ENCODE measurements at places on chromosomes 6 and 20. TPM values are rescaled to one million over a fixed set of nuclear protein-coding genes. Genes with fewer than 3 reads are reported as not detected.

ANKRD66 gene
- not detected for total RNA-seq

PLEKHG1 gene
- total RNA-seq, result 5.4 TPM

TMC2 gene
- under 0.01 TPM for total RNA-seq

BTN1A1 gene
- not detected for total RNA-seq

SMIM29 gene
- total RNA-seq, result 26.5 TPM

RAB44 gene
- under 0.01 TPM for total RNA-seq

DNA sequence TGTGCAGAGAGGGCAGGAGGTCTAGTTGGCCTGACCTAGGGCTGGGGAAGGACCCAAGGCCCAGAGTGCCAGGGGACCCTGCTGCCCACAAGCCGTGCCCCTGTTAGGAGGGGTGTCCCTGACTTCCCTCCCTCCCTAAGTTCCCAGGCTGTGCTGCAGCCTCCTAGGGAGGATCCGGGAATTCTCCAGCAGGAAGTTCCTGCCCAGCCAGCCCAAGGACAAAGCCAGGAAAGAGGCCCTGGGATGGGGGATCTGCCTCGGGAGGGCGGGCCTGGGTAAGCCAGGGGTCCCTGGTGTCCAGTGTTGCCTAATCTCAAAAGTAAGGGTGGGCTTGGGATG is 9.3 kb upstream of the BAK1 start:
- peaks cover 17% of the 10 kb centered on the region for H3K4me1 ChIP-seq
- H3K4me3 ChIP-seq, result no peak overlapping the region
- no peaks in the 10 kb centered on the region for H3K36me3 ChIP-seq
- no peaks in the 10 kb centered on the region for H3K27me3 ChIP-seq

- no peak overlapping the region for H3K4me3 ChIP-seq
- H3K36me3 ChIP-seq, result no peaks in the 10 kb centered on the region
- H3K27me3 ChIP-seq, result no peaks in the 10 kb centered on the region
- H3K27ac ChIP-seq, result no peak overlapping the region
- no peak for DNase-seq
- H3K4me1 ChIP-seq, result no peaks in the 10 kb centered on the region
These were observed 21.6 kb downstream of the LY86 start for GRCh38 chr6:6610031-6610591.

DNA sequence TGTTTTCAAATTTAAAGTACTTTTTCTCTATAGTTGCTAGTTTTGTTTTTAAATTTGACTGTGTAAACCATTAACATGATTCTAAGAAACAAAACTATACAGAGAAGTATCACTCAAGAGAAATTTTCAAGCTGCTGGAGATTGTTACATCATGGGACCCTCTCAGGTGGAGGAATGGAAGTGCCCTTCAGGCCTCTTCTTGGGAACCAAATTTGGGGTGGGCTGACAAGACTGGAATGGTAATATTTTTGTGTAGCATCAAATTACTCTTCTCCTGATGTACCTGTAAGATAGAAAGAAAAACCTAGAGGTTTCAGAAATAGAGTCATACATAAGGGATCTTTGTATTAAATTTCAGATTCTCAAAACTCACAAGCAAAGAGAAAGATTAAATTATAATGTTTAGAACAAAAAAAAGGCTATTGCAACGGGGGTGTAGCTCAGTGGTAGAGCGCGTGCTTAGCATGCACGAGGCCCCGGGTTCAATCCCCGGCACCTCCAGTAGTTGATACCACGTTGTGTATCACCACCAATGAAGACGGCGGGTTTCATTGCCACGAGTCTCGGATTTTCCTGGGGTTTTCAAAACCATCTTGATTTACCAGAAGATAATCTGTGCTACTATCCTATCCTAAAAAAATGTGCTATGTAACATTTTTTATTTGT is 193.7 kb downstream of the GPX5 start:
- no peak overlapping the region for H3K4me3 ChIP-seq
- no peaks in the 10 kb centered on the region for H3K4me1 ChIP-seq
- no peaks in the 10 kb centered on the region for H3K27me3 ChIP-seq
- no peak overlapping the region for H3K27ac ChIP-seq

DNA sequence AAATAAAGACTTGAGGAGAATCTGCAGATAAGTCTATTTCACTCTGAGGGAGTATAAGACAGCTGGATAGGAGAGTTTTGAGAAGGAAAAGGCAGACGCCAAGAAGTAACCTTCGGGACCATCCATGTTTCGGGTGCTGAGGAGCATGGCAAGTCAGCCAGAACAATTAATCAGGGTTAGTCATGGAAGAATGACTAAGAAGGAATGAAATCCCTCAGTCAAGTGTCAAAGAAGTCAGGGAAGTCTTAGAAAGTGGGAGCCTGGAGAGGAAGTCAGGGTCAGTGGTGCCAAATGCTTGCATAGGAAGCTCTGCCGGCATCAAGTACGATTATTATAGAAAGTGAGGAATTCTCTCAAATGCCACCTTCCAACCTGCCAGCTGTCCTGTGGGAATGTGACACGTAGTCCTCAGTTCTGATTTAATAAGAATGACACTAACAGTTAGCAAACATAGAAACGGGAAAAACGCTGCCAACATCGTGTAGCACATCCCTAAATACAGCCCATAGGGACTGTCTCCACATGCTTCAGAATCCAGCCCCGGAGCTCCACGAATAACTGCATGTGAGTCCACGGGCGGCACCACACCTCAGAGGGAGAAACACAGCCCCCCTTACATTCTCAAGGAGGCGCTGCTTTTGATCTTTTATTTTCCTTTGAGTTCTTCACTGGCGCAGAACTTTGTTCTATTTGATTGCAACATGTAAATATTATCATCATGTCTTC is 602.7 kb downstream of the PRKN start:
- H3K27me3 ChIP-seq, result no peaks in the 10 kb centered on the region
- H3K36me3 ChIP-seq, result no peaks in the 10 kb centered on the region
- H3K27ac ChIP-seq, result no peak overlapping the region
- H3K4me1 ChIP-seq, result no peaks in the 10 kb centered on the region
- DNase-seq, result peak; percentile 26

GRCh38 chr6:54366667-54367327 is 58.6 kb downstream of the TINAG start:
- DNase-seq, result no peak
- no peak overlapping the region for H3K4me3 ChIP-seq

GRCh38 chr20:48975955-48976354 is 54.4 kb downstream of the ARFGEF2 start:
- H3K36me3 ChIP-seq, result peaks cover 6% of the 10 kb centered on the region
- no peaks in the 10 kb centered on the region for H3K27me3 ChIP-seq
- no peak overlapping the region for H3K27ac ChIP-seq
- H3K4me1 ChIP-seq, result no peaks in the 10 kb centered on the region

GRCh38 chr20:60447703-60448102 is 489.5 kb downstream of the CDH26 start:
- no peaks in the 10 kb centered on the region for H3K27me3 ChIP-seq
- no peak overlapping the region for H3K4me3 ChIP-seq
- DNase-seq, result peak; percentile 34
- H3K27ac ChIP-seq, result no peak overlapping the region

DNA sequence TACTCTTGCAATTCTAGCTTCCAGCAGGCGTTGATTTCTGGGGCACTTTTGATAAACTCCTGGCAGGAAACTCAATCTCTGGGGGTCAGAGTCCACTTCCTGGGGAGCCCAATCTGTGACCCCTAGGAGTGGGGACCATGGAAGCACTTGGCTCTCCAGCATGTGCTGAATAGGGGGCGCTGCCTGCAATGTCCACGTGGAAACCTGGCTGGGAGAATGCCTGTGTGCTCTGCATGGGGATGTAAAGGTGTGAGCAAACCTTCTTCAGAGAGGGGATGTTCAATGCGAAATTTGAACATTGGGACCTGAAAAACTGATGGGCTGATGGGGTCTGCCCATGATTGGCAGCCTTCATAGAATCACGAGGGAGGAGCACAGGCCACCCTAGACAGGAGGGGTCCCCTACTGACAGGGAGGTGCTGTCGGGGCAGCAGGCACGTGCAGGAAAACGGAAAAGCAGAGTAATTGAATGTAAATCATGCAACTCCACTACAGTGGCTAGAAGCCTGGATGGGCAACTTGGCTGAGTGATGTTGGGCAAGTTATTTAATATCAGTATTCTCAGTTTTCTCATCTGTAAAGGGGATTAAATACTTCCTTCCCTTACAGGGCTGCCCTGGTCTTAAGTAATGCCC is 47.8 kb downstream of the CEP43 start:
- DNase-seq, result no peak
- no peak overlapping the region for H3K27ac ChIP-seq
- H3K4me3 ChIP-seq, result no peak overlapping the region
- no peaks in the 10 kb centered on the region for H3K27me3 ChIP-seq
- H3K4me1 ChIP-seq, result no peaks in the 10 kb centered on the region

DNA sequence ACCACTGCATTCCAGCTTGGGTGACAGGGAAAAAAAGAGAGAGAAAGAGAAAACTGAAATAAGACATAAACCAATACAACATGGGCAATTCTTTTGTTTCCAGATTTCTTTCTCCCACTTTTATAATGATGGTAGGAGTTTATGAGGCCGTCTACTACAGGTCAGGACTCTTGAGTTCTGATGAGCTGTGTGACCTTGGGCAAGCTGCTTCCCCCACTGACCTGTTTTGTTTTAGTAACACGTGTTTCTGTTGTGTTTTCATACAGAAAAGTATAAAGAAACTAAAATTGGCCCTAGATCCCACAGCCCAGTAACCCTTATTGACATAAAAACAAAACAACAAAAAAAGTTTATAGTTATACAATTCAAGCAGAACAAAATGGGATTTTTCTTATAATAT is 22.9 kb upstream of the AAR2 start:
- H3K27me3 ChIP-seq, result no peaks in the 10 kb centered on the region
- H3K4me3 ChIP-seq, result no peak overlapping the region
- no peak for DNase-seq
- H3K27ac ChIP-seq, result no peak overlapping the region
- H3K4me1 ChIP-seq, result no peaks in the 10 kb centered on the region

GRCh38 chr6:22149501-22150367 is 147.1 kb downstream of the PRL start:
- no peaks in the 10 kb centered on the region for H3K27me3 ChIP-seq
- H3K4me3 ChIP-seq, result no peak overlapping the region
- peaks cover 20% of the 10 kb centered on the region for H3K4me1 ChIP-seq
- H3K27ac ChIP-seq, result no peak overlapping the region
- peak; percentile 66 for DNase-seq
- no peaks in the 10 kb centered on the region for H3K36me3 ChIP-seq

- H3K27me3 ChIP-seq, result no peaks in the 10 kb centered on the region
- no peaks in the 10 kb centered on the region for H3K4me1 ChIP-seq
- no peak overlapping the region for H3K27ac ChIP-seq
- H3K36me3 ChIP-seq, result no peaks in the 10 kb centered on the region
- no peak overlapping the region for H3K4me3 ChIP-seq
These were observed 166.5 kb upstream of the MMS22L start for GRCh38 chr6:97449444-97449966.

- H3K27ac ChIP-seq, result no peak overlapping the region
- H3K27me3 ChIP-seq, result no peaks in the 10 kb centered on the region
- no peak overlapping the region for H3K4me3 ChIP-seq
- no peaks in the 10 kb centered on the region for H3K36me3 ChIP-seq
- H3K4me1 ChIP-seq, result no peaks in the 10 kb centered on the region
These were observed 113.7 kb upstream of the F13A1 start for GRCh38 chr6:6434151-6434550.

DNA sequence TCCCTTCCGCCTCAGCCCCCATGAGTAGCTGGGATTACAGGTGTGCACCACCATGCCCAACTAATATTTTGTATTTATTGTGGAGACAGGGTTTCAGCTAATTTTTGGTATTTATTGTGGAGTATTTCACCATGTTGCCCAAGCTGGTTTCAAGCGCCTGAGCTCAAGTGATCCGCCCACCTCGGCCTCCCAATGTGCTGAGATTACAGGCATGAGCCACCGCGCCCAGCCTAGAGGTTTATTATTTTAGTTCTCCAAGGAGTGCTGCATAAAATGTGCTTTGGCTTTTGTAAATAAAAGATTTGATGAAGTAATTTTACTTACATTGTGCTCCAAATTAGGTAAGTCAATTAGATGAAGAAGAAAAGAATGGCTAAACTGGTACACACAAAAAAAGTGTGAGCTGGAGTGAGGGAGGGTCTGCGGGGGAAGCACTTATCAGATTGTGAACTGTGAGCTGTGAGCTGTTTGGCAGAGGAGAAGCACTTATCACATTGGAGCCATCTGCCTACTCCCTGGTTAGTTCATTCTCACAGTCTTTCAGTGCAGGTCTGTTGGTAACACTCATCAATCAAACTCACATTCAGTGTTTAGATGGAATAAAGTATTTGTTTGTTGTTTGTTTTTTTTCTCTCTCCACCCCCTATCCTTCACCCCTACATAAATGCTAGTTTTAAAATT is 398.0 kb downstream of the EPHA7 start:
- H3K36me3 ChIP-seq, result no peaks in the 10 kb centered on the region
- no peak for DNase-seq
- H3K27me3 ChIP-seq, result no peaks in the 10 kb centered on the region
- H3K4me1 ChIP-seq, result no peaks in the 10 kb centered on the region
- no peak overlapping the region for H3K4me3 ChIP-seq

GRCh38 chr20:42613076-42613475 is 576.6 kb downstream of the PTPRT start:
- no peak overlapping the region for H3K27ac ChIP-seq
- H3K4me1 ChIP-seq, result no peaks in the 10 kb centered on the region
- DNase-seq, result no peak
- no peaks in the 10 kb centered on the region for H3K36me3 ChIP-seq
- no peak overlapping the region for H3K4me3 ChIP-seq

- H3K4me3 ChIP-seq, result no peak overlapping the region
- H3K27ac ChIP-seq, result no peak overlapping the region
- no peaks in the 10 kb centered on the region for H3K27me3 ChIP-seq
- H3K4me1 ChIP-seq, result no peaks in the 10 kb centered on the region
- no peak for DNase-seq
- H3K36me3 ChIP-seq, result no peaks in the 10 kb centered on the region
These were observed 108.4 kb downstream of the SLC16A10 start for GRCh38 chr6:111195656-111196055.

DNA sequence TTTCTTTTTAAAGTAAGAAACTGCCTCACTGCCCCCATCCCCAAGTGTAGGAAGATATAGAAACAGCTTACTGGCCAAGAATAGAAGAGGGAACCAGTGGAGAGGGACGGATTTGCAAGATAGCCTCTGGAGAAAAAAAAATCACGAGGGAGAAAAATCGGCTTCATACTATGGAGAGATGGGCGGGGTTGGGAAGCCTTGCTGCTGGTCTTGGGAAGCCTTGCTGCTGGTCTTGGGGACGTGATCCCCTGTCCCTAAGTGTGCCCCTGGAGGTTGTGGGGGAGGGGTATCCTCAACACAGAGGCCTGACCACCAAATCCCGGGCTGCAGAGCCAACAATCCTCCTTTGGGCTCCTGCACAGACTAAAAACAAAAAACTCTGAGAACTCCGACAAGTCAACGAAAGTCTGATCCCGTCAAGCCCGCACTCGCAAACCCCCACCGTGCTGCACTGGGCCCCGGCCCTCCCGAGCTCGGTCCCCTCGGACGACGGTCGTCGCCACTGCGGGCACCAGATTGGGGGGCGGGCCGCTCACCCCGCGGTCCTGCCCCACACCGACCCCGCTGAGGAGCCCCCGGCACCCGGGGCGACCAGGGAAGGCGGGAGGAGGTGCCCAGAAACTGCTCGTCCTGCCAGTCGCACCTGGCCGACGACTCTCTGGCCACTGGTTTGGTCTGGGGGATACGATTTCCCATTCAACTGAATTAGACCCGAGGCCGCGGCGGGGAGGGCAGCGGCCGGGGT is 750 bp downstream of the MAP7 start:
- H3K4me1 ChIP-seq, result peaks cover 2% of the 10 kb centered on the region
- H3K36me3 ChIP-seq, result no peaks in the 10 kb centered on the region
- no peak overlapping the region for H3K27ac ChIP-seq
- DNase-seq, result no peak
